ENCODE measurements at places on chromosomes 7 and 10.

DNA sequence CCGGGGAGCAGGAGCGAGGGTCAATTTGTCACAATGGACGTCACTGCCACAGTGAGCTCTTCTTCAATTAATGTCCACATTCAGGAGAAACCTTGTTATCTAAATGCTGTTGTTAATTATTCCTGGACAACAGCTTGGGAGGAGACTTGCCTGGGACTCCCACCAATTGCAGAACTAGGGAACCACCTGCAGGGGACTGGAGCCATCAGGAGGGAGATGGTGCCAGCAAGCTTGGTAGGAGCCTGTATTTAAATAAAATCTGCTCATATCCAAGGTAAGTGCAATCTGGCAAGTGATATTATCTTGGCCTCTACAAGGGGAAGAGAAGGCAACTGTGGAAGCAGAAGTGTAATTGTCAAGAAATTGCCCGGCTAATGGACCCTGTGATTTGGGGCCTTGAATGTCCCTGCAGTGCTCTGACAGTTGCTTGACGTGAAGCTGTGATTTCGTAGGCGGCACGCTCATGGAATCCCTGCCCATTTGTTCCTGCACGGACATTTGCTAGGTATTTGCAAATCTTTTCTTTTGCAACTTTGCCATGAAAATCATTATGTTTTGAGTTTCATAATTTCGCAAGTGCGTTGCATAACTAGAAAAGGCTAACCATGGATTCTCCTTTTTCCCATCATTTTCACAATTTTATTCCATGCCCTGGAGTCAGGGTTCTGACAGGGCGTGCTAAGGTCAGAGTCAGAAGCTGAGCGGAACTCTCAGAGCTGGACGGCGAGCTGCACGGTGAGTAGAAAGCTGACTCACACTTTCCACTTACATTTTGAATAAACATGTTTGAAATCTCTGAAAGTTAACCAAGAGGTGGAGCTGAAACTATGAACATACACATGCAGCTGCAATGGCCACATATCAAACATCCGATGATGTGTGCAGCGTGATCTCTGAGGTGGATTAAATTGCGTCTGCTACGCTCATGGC is 84.9 kb upstream of the TCERG1L start:
- no peak for DNase-seq

- no peak for DNase-seq
These were observed 19.9 kb upstream of the MAP3K8 start for GRCh38 chr10:30413996-30414576.

GRCh38 chr7:141291541-141291940 is 217.7 kb downstream of the TMEM178B start:
- no peak for DNase-seq

- DNase-seq, result no peak
These were observed 148.9 kb upstream of the GLI3 start for GRCh38 chr7:42385912-42386311.

- no peak for DNase-seq
These were observed 56.4 kb downstream of the BBS9 start for GRCh38 chr7:33185786-33186185.

GRCh38 chr10:92688927-92689662 is 660 bp upstream of the HHEX start:
- DNase-seq, result peak; percentile 45

DNA sequence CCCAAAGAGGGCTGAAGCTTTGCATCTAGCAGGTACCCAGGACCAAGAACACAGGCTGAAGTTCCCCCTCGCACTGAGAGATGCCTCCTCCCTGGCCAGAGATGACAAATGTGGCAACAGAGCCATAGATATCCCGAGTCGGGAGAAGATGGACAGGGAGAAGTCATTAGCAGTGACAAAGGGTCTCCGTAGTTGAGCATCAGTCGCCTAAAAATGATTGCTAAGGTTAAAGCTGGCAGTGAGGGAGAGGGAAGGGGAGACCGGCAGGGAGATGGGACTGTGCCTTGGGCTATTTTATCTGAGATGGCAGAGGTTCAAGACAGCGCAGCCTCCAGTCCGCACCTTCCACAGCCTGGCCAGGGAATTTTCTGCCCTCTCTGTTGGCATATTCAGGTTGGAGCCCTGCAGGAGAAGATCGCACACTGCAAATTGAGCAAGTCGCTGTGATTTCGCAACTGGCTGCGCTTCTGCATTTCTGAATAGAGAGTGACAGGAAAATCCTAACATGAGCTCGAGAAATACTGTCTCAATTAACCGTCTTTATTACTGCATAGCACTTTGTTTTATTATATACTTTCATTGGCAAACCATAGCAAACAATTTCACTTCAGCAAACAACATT is 238.9 kb upstream of the GPR26 start:
- no peak for DNase-seq

DNA sequence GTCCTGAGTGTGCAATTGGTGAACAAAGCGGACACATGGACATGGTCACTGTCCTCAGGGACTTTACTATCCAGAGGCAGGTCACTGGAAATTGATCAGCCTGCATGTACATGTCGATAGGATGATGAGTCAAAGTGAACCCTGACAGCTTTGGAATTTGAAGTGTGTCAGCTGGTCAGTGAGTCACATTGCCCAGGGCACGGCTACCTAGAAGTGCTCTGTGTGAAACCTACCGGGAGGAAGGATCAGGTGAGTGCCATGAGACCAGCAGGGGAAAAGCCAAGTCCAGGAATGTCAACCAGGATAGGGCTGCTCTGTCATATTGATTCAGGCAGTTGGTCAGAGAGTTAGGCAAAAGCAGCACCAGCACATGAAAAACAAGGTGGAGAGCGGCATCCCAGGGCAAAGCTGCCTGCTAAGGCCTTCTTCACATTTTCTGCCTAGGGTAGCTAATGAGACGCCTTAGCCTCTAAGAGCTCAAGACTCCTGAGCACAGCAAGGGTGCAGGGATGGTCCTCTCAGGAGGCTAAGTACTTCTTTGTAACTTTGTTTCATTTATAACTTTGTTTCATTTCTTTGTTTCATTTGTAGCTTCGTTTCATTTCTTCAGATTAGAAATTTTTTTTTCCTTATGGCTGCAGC is 19.4 kb upstream of the PDCD4 start:
- DNase-seq, result no peak

GRCh38 chr7:411677-412312 is 107.9 kb downstream of the PDGFA start:
- DNase-seq, result no peak

GRCh38 chr7:14842523-14842922 is 60.0 kb downstream of the DGKB start:
- no peak for DNase-seq

GRCh38 chr7:44985900-44986217 is 7.0 kb upstream of the MYO1G start:
- DNase-seq, result no peak

DNA sequence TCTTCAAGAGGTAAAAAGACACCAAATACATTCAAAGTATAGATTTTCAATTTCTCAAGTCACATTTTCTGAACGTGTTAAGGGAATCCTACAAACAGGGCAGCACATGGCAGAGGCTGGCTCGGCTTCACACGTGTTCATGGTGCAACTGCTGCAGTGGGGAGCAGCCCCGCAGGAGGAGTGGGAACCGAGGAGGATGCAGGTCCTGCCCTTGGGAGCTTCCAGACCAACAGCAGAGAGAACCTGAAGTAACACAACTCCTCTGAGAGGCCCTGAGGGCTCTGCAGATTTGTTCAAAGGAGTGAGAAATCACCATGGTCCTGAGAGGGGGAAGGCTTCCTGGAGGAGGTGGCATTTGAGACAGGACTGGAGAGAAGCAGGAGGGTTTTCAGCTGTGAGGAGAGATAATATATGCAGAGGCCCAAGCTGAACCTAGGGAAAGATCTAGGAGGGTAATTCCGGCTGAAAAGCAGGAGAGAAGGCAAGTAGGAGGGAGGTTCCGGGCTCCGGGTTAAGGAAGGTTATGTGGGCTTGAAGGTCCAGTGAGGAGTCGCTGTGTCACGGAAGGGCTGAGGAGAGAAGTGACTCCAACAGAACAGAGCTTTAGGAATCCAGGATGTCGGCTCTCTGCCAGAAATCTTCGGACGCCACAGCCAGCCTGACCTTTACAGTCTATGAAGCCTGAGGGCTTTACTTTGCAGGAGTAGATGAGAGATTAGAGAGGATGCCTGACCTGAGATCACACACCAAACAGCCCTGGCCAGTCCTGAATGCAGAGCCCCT is 77.5 kb downstream of the GPR26 start:
- DNase-seq, result peak; percentile 59

GRCh38 chr7:32299133-32299702 is 191.0 kb downstream of the LSM5 start:
- no peak for DNase-seq

- no peak for DNase-seq
These were observed 592.6 kb downstream of the IPMK start for GRCh38 chr10:57675125-57675524.

- no peak for DNase-seq
These were observed 43.9 kb upstream of the TECTB start for GRCh38 chr10:112239347-112239746.

DNA sequence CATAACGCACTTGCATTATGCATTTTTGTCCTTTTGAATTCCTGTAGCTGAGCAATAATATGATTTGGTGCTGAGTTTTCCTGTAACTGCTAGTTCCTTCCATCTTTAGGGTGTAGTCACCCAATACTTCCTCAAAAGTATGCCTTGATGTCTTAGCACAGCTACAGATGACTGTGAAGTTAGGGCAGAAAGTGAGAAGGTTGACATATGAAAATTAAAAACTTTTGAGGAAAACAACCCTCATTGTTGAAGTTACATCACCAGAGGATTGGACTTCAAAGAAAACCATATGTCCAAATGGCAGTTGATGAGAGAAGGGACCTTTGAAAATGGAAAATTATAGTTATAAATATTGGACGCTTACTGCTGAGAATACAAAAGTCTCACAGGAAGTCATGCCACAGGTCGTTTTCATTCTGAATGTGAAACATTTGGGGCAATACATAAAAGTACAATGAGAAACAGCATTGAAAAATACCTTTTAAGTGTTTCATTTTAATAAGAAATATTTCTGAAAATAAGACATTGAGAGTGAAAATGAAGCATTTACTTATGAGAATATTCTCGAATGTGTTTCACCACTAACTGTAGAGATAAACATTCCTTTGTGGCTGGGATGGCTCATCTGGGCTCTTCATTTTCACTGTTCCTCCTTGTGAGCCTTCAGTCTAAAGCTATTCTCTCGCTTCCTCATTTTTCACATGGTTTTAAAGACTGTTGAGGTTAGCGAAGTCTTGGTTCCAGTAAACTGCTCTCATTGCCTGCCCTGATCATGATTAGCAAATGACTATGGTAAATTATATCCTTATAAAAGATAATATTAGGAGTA is 61.4 kb upstream of the NME8 start:
- no peak for DNase-seq

All from BE2C (cell line).